Cortex of kidney (tissue), 1 donor: ENCODE measurements at places on chromosomes 1 and 21.
A peak's percentile ranks its signal among the peaks of the same experiment; 100 is the strongest.

GRCh38 chr1:117631359-117632160 lies 25.7 kb downstream of the TENT5C start:
- DNase-seq = no peak

GRCh38 chr1:112465122-112465521 lies 43.6 kb upstream of the WNT2B start:
- DNase-seq = no peak

GRCh38 chr1:164320790-164321731 lies 237.9 kb upstream of the PBX1 start:
- no peak for DNase-seq

DNA sequence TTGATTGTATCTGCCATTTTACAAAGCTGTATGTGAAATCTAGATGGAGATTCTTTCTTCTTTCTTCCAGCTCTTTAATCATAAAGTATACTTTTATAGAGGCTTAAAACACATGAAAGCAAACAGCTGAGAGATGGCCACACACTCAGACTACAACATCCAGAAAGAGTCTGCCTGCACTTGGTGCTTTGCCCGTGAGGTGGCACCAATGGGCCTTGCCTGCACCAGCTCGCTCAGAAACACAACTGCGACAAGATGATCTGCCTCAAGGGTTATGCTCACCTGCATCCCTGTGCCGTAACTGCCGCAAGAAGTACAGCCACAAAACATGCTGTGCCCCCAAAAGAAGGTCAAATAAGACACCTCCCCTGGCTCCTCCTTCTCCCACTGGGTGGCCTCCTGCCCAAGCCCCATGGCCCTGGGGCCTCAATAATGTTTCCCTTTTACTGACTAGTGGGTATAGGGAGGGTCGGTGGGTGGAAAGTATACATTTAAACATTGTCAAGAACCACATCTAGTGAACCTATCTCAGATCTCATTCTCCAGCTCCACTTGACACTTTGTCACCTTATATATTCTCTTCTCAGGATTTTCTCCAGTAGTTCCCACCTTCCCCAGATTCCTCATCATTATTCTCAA lies 66.7 kb upstream of the ANGPTL3 start:
- no peak for DNase-seq

- DNase-seq = peak; percentile 25
Measured at GRCh38 chr21:15063814-15064575, 805 bp downstream of the NRIP1 start.

- DNase-seq = no peak
Measured at GRCh38 chr1:231419738-231420298, 2.3 kb downstream of the EGLN1 start.

DNA sequence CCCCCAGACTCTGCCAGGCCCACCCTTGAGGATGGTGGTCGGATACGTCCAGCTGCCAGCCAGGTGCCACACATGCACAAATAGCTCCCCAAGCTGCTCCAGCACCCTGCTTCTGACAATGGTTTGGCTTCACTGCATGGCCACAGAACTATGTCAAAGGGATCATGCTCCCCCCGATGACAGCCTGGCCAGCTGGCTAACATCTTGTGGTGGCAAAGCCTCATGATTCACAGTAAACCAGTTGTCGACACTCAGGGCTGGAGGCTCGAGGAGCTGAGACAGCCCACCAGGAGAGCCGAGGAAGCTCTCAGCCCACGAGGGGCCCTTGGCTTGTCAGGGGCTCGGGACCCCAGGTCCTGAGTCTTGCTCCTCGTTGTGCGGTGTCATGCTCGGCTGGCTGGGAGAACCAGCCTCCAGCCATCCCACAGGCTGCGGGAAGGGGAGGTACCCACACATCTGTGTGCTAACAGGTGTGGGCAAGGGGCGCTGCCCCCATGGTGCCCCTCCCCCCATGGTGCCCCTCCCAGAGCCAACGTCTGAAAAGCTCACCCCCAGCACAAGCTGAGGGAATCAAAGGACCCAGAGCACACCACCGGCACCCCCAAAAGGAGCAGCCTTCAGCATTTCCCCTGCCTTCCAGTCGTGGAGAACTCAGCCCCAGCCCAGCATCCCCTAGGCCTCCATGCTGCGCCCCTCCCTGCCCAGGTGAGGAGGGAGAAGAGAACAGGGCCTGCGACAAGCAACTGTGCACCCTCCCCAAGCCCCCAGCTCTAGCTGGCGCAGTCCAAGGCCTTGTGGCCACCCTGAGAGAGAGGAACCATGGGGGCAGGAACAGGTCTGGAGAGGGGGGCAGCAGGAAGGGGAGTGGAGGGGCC lies 41.2 kb downstream of the KIF21B start:
- no peak for DNase-seq

DNA sequence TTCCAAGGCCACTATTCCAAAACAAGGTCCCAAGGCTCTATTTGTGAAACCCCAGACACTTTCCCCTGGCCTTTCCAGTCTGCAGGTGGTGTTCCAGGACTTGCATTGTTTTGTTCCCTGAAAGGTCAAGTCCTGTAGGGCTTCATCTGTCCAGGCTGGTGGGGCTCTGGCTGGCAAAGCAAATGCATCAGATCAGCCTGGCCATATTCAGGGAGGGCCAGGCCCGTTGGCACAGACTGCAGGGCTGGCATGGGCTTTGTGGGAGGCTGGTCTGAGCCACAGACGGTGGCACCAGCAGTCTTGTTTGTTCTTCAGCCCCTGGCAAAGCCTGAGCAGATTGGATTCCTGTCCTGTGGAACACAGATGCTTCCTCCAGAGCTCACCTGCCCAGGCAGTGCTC lies 93.0 kb downstream of the SPATA46 start:
- no peak for DNase-seq

DNA sequence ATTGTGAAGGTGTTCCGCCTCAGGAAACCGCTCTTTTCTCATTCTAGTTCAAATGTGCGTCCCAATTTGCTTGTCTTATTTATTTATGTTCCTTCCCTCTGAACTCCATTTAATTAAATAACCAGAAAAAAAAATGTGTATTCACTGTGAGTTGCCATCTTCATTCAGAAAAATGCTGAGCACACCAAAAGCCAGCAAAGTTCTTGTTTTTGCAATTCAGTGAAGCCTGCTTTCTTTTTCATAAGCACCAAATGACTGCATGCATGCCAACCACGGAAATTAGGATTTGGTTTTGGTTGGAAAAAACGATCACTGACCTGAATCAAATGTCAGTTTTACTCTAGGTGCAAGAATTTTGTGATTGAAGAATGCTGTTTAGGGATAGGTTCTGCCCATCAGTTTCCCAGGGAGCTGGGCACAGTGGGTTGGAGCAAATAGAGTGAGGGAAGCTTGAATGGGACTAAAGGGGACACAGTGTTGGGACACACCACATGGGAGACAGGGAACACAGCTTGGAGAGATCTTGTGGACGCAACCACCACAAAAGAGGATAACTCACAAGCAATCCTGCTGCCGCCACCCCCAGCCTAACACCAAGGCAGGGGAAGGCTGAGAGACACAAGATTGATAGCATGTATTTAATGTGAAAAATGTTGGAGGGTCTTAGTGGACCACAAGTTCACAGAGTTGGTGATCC lies 183.4 kb upstream of the GALNT2 start:
- no peak for DNase-seq

GRCh38 chr1:20632386-20632785 lies 872 bp upstream of the PINK1 start:
- DNase-seq = no peak

GRCh38 chr1:176601348-176601747 lies 138.4 kb downstream of the PAPPA2 start:
- no peak for DNase-seq

- DNase-seq = no peak
Measured at GRCh38 chr1:214861615-214862014, 220.9 kb upstream of the KCNK2 start.

- DNase-seq = no peak
Measured at GRCh38 chr1:159800177-159800930, 1.8 kb upstream of the FCRL6 start.

- no peak for DNase-seq
Measured at GRCh38 chr1:233114159-233114558, 163.7 kb downstream of the NTPCR start.

DNA sequence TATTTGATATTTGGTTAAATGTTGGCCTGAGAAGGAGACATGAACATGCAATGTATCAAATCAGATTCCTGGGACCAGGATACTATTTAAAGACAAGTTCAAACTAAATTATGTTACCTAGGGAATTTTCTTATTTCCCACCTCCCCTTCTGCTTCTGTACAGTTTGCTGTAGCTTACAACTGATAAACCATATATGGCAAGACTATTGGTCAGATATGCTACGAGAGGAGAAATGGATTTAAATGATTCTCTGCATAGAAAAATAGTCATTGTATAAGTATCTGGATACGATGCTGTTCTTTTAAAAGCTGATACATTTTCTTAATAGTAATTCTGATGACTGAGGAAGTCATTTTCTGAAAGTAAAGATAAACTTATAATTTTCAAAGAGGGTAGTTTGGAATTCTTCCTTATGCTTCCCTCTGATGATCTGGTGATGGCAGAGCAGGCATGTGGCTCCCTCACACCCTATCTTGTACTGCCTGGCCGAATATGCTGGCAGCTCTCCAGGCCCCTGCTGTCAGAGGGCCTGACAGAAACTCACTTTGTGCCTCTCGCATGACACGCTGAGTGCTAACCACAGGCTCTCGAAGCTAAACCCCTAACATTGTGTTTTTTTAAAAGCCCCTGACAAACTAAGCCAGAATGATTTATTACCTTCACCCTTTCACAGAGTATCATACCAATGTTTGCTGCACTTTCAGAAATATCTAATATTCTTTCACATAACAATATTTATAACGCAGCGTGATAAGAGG lies 19.4 kb downstream of the RRP15 start:
- DNase-seq = no peak

GRCh38 chr1:103265551-103265950 lies 157.2 kb upstream of the COL11A1 start:
- no peak for DNase-seq

- DNase-seq = no peak
Measured at GRCh38 chr1:101240041-101240430, 3.2 kb downstream of the S1PR1 start.

GRCh38 chr1:24748191-24749121 lies 3.2 kb downstream of the CLIC4 start:
- DNase-seq = no peak

- DNase-seq = no peak
Measured at GRCh38 chr21:34648739-34649297, 20.0 kb upstream of the CLIC6 start.

DNA sequence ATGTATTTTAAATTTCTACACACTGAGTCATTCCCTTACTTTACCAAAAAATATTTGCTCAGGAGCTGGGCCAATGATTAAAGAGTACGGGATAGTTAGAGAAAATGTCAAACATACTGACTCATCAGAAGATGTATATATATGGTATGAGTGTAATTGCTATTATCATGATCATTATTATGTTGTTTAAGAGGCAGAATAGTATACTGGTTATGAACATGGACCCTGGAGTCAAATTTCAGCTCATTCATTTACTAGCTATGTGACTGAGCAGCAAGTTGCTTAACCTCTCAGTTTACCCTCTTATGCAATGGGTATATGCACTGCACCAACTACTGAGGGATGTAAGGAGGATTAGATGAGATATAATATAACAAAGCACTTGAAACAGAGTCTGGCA lies 41.2 kb upstream of the USH2A start:
- DNase-seq = no peak

DNA sequence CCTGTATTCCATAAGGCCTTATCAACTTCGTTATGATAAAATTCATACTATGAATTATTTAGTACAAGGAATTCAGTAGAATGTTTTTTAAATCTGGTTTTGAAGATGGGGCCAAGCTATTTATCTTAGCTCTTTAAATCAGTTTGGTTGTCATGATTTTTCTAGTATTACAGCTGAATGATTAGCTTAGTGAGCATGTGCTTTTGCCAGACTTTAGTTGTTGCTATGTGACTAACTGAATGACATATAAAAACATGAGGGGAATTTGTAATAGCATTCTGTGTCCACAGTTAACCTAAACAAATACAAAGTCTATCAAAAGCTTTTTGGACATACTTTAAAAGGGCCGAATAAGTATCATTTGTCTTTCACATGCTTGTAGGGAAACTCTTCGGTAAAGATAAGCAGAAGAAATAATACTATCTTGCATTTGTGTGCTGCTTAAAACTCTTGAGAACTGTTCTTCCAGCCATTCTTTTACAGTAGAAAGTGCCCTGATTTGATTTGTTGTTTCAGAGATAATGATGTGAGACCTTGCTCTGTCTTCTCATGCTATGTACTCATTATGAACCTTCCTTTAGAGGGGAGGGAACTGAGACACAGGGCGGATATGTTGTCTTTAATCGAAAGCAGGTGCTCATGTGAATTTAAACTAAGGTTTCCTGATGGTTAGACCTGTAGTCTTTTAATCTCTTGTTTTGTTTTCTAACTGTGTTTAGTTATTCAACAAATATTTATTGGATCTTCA lies 18.8 kb downstream of the NEK7 start:
- DNase-seq = no peak

GRCh38 chr1:107867422-107867821 lies 97.6 kb downstream of the VAV3 start:
- DNase-seq = no peak

- DNase-seq = no peak
Measured at GRCh38 chr1:14404862-14405301, 193.6 kb upstream of the KAZN start.

DNA sequence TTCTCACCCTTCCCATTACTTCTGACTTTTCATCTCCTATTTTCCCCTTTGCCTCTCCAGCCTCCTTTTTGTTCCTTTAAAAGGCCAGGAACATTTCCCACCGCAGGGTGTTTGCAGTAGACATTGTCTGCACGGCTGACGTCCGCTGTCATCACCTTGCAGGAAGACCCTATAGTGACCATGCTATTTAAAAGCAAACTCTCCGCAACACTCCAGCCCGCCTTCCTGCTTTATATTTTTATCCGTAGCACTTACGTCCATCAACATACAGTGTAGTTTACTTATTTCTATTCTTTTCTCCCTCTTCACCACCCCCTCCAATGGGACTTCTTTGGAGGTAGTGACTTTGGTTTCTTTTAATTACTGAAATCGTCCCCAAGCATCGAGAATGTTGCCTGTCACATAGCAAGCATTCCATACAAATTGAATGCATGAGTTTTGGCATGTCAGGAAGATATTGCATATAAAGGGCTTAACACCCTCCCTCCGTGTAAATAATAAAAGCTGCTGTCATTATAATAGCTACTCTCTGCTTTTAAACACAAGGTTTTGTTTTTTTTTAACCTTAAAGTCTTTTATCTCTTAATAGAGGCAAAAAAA lies 19.8 kb downstream of the SLC25A33 start:
- DNase-seq = no peak

DNA sequence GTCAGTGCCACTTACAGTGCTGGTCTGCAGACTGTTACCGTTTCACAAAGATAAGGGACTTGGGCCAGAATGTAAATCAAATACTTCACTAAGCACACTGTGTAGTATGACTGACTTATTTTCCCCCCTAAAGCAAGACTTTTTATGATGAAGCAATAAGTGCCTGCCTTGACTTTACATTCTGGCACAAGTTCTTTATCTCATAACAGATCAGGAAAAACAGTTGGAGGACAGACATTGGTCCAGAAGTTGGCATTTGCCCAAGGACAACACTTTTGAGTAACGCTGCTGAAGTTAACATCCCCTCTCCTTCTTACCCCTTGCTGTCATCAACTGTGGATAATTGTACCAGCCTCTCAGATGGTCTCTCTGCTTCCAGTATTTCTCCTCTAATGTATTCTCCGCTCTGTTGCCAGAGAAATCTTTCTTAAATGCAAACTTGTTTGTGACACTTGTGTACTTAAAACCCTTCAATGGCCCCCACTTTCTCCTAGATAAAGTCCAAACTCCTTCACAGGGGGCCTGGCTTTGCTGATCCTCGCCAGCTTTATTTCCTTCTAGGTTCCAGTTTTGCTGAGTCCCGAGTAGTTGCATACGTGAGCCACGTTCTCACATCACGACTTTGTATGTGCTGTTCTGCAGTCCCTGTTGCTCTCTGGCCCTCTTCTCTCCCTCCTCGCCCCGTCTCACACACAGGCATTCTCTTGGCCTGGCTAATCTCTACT lies 45.7 kb downstream of the S1PR1 start:
- no peak for DNase-seq
